T-helper 9 cell (primary cell): ENCODE measurements at places on chromosomes 12 and 14.
A peak's percentile ranks its signal among the peaks of the same experiment; 100 is the strongest.

DNA sequence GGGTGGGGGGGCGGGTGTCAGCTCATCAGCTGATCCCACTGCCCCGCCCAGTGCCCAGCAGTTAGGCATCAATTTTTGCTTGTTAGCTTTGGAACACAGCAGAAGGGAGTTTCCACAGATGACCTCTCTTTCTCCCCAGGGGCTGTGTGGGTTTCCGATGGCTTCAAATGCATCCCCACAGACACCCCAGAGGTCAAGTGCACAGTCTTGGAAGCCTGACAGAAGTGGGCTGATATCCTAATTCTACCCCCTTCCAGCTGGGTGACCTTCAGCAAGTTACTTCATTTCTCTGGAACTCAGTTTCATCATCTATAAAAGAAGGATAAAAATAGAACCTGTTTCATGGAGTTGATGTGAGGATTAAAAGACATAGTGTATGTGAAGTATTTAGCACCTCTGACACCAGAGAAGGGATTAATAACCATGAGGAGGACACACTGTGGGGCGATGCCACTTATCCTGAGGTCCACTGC is 22.0 kb downstream of the TTC9 start:
- no peak for DNase-seq

GRCh38 chr14:60637479-60638315 is 11.6 kb downstream of the SIX1 start:
- DNase-seq = no peak

DNA sequence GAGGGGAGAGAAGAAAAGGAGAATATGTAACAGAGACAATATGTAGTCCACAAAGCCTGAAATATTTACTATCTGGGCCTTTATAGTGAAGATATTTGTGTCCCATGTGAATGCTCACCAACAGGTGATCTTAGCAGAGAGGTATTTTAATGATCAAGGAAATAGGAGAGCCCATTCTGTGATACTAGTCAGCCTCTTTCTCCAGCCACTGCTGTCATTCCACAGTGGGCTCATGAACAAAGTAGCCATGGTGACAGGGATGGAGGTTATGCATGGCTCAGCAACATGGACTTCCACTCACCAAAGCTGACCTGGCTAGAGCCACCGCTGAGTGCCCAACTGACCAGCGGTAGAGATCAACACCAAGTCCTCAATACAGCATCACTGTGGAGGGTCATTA is 58.2 kb downstream of the OSBPL8 start:
- no peak for DNase-seq

DNA sequence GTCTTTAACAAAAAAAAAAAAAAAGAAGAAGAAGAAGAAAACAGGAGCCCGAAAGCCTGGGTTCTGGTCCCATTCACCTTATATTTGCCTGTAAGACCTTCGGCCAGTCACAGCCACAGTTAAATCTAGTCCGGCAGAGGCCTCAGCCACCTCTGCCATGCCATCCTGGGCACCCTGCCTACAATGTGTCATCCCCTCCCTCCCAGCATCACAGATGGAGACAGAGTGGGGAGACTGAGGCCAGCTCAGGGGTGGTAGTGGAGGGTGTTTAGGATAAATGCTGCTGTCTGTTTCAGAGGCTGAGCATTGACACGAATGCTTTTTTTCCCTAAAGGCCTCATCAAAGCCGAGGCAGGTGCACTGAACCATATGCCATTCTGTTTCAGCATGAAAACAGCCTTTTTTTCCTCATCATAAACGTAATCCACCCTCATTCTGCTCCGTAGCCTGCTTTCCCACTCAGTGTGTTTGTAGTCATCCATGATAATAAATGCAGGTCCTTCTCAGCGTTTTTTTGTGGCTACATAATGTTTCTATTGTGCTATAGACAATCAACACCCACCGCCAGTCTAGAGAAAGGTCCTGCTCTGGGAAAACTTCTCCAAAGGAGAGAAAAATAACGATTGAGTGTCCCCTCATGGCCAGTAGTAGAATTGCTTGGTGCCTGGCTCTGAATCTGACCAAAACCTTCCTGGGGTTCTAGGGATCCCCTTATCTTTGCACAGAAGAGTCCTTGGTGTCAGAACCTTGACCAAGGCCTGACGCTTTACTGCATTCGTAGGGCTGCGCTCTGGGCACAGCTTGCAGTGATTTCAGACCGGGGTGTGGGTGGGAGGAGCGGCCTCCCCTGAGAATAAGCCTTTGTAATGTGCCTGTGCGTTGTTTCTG is 41.1 kb upstream of the TSPAN9 start:
- DNase-seq = no peak

DNA sequence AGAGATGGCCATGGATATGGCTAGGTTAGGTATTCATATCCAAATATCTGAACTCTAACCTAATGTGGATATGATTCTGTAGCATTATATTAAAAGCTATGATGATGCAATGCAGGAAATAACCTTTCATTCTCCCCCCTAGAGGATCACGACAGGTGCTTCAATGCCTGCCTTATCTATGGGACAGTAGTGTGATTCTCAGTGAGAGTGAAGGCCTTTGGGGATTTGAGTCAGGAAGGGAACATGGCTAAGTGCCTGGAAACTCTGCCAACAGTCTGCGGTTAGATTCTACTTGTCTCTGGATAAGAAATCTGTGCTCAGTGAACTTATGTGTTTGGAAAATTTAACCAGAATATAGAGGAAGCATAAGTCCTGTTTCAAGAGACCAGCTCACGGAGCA is 81.8 kb downstream of the SLC38A1 start:
- DNase-seq = no peak

DNA sequence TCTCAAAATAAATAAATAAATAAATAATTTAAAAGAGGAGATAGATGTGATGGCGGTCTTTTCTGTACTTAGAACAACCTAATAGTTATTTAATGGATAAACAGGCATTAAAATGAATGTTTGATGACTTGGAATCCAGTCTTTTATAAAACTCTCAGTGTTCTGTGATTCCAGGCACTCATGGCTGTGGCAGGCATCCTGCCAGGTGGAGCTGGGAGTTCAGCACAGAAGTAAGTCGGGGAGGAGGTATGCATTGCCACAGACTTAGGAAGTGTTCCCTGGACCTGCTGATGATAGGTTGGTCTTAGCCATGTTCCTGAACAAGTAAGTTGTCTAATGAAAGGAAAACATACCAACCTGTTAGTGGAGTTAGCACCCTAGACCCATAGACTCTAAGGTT is 126.3 kb downstream of the CACNA1C start:
- no peak for DNase-seq

- no peak for DNase-seq
Observed at GRCh38 chr12:67080637-67081036, 188.5 kb upstream of the CAND1 start.

- no peak for DNase-seq
Observed at GRCh38 chr12:108559007-108559655, 1.8 kb downstream of the SART3 start.

GRCh38 chr12:119366007-119366406 is 31.5 kb downstream of the CCDC60 start:
- DNase-seq = no peak

GRCh38 chr12:19945559-19946435 is 422.5 kb upstream of the PDE3A start:
- DNase-seq = no peak

DNA sequence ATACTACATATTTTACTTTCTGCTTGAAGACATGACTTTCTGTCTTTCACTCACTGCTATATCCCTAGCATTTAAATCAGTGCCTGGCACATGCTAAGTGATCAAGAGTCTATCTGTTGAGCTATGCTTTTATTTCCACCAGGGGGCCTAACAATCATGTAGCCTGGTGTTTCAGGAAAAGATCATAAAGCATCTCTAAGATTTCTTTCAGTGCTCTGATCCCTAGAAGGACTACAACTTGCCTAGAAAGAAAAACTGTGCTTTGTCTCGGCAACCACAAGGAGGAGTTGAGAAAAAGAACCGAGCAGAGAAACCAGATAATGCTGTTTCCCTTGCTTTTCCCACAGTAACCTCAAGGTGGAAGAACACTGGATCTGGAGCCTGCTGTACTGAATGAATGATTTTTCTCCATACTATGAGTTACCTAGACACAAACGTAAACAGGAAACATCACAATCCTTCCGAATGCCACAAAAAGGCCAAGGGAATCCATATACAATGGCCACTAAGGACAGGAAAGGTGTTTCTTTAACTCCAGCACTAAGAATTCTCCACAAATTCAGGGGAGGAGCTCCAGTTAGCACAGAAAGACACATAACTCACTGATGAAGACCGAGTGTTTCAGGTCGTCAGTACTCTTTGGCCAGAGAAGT is 1.2 kb downstream of the CRY1 start:
- DNase-seq = no peak

DNA sequence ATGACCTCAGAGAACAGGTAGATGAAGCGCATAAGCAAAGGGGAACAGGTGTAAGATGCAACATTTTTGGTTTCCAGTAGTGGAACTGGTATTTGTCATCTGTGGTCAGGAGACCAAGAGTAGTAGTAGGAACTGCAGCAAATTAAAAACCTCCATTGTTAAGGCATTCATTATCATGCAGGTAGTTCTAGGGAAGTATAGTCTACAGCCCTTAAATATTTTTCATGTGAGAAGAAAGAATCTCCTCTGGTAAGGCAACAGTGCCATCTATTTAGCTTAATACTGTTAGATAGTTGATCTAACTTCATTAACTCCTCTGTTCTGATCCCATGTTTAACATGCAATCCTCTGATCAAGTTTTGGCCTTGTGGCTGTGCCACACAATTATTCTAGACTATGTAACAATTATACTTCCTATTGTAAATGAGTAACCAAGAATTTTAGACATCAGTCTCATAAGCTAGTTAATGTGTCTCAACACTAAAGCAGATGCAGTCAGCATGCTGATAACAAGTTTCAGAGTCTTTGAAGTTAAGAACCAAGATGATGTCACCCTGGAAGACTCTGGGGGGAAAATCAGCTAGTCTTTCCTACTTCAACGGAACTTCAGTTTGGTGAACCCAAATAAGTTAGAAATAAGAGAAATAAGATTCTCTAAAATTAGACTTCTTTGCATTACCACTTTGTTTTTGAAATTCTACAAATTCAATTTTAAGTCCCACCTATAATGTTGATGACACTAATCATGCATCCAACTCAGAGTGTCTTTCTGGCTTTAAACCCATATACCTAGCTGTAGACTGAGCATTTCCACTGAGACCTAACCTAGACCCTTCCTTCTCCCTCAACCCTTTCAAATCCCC is 70.9 kb downstream of the STXBP6 start:
- no peak for DNase-seq

DNA sequence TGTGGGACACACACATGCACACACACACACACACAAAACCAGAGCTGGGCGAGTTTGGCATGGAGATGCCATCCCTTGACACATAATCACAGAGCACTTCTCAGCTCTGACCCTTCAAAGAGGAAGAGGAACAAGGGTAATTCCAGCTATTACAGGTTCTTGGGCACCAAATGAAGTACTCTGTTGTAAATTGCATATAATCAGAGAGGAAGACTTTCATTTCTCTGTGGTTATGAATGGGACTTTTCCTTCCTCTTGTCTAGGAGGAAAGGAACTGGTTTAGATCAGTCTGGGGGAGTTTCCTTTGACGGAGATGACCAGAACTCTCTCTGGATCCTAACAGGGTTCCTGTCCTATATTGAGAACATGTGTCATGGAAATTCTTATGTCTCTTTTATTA is 26.4 kb upstream of the FGF6 start:
- no peak for DNase-seq

GRCh38 chr14:34359420-34360117 is 102.5 kb downstream of the SPTSSA start:
- no peak for DNase-seq

GRCh38 chr12:48037267-48037915 is 33.1 kb upstream of the COL2A1 start:
- DNase-seq = no peak

GRCh38 chr14:75979071-75979571 is 2.7 kb downstream of the TGFB3 start:
- no peak for DNase-seq

DNA sequence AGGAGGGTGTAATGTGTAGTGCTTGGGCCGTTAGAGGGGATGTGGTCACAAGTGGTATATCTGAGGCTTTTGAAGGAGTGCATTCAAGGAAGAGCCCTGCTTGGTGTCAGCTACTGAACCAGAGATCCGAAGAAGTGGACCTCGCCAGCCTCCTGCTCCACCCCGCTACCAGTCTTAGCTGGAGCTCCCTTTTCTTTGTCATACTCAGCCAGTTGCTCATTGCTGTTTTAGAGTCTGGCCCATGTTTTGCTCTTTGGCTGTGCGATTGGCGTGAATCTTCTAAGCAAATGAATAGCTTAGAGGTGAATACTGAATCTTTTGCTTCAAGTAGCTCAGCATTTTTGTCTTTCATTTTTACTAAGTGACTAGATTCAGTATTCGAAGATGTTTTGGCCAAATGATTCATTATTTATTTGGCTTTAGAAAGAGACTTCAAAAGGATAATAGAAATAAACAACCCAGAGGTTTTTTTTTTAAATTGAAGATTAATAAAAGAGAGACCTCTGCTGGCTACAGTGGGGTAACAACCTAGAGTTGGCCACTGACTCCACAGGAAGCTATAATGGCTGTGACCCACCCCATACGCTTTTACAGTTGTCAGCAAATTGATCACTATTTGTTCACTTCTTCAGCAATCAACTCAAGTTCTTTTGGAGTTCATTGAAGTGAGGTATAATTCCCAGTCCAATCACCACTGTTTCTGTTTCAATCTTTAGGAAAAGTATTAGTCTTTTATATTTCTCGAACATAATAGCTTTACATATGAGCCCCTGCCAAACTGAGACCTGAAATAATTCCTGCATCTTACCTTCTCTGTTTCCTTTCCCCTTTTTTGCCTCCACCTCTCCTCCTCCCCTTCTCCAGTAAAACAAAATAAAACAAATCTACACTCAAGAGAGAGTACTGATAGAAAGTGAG is 19.9 kb downstream of the CDKN1B start:
- DNase-seq = peak; percentile 21

- no peak for DNase-seq
Observed at GRCh38 chr14:57275023-57275664, 6.4 kb downstream of the AP5M1 start.

DNA sequence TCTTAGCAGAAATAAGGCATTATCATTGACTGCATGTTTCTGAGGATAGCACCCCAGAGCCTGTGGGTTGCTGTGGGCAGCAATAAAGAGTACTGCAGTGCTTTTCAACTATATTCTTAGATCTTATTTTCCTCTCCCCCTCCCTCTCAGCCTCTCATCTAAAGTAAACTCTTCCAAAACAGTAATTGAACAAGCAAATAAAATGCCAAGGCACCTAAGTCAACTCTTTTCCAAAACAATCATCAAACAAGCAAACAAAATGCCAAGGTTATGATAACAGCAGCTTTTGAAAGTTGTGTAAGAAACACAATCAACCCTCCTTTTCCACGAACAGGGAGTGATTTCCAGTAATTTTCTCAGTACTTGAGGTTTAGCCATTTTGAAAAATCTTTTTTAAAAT is 1542.6 kb downstream of the AACS start:
- DNase-seq = no peak

GRCh38 chr12:20188930-20189653 is 179.2 kb upstream of the PDE3A start:
- DNase-seq = no peak
